HT-29 (cell line): ENCODE measurements at places on chromosomes 11 and 22. TPM values are rescaled to one million over a fixed set of nuclear protein-coding genes. Genes with fewer than 3 reads are reported as not detected.

Gene APOL3
- total RNA-seq, result 0.70 and 1.7 TPM in 2 replicates

DNA sequence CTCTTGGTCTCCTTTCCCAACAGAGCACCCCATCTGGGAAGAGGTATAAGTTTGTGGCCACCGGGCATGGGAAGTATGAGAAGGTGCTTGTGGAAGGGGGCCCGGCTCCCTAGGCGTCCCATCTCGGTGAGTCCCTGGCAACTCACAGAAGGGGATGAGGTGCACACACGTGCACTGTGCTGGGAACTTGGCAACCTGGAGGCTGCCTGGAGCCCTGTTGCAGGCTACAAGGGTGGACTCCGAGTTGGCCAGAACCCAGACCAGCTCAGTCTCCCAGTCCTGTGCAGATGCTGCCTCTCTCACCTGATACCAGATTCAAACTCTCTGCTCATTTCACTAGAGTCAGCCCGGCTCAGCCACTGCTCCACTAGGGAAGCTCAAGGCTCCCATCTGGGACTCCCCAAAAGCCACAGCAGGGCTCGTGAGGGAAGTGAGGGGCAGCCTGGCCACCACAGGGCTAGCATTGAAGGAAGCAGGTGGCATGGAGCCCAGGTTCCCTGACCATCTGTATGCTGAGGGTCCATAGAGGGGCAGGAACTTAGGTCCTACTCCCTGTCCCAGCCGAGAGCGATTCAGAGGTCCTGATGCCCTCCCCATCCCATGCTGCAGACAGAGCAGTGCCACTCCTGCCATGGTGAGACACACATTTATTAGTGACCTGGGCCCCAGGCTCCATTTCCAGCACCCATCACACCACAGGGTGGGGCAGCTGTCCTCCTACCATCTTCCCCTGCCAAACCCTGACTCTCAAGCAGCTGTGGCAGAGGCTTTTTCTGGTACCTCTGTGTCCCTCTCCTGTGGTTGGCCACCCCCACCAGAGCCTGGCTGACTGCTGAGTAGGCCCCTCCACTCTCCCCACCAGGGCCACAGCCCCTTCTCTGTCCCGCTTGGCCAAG, 4.0 kb downstream of the PRR33 start:
- DNase-seq, result no peak

GRCh38 chr22:41951898-41952474, at the start of gene SMIM45:
SMIM45 (plus strand) TSS chr22:41952150.
- no peak for DNase-seq

DNA sequence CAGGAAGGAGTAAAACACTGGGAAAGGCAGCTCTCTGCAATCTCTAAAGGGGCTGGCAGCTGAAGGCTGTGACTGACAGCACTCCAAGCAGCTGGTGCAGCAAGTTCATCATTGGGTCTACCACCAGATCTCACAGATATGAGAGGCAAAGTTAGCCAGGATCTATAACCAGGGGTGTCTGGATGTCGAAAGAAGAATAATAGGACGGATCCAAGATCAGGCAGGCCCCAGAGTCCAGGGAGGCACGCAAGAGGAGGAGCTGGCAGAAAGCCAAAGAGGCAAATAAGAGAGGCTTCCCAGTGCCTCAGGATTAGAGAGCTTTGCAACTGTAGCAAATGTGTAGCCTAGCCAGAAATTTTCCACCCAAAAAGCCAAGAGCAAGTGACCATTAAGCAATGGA, 77.1 kb downstream of the RBMXL2 start:
- DNase-seq, result no peak

DNA sequence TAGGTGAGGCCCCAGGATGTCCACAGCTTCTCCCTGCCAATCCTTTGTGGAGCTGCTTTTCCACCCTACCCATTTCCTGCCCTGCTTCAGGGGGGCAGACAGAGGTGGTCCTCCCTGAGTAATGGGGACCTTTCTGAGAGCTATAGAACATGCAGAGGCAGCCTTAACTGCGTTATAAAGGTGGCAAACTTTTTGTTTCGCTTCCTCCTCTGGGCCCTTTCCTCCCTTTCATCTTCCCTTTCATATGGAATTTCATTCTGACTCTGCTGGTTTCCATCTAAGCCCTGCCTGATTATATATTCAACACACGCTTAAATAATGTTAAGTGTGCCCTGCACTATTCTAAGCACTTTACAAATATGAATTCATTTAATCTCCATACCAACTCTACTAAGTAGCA, 169.3 kb upstream of the E2F8 start:
- DNase-seq, result no peak

Gene ARHGAP32
- 44.2 and 48.2 TPM in 2 replicates for total RNA-seq

Gene KLHL35
- 20.5 and 23.5 TPM in 2 replicates for total RNA-seq

GRCh38 chr22:38418589-38418988, 36.4 kb downstream of the KCNJ4 start:
- DNase-seq, result no peak

Gene P2RX3
- total RNA-seq, result not detected in 2 replicates

Gene BRSK2
- total RNA-seq, result 0.52 and 0.76 TPM in 2 replicates

DNA sequence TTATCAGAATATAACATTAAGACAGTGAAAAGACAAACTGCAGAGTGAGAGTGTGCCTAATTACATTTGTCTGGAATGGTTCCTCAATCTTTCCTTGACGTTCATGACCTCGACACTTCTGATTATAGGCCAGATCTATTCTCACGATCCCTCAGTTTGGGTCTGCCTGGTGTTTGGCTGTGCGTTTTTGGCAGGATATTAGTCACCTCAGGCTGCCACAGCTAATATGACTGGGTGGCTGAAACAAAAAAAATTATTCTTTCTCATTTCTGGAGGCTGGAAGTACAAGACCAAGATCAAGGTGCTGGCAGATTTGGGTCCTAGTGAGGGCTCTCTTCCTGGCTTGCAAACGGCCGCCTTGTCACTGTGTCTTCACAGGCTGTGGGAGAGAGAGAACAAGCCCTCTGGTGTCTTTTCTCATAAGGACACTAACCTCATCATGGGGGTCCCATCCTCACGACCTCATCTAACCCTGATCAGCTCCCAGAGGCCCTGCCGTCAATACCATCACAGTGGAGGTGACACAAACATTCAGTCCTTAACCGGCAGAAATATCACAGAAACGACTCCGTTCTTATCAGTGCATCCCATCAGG, 23.2 kb downstream of the IFITM10 start:
- DNase-seq, result no peak

Gene SLC5A4
- not detected in 2 replicates for total RNA-seq

Gene OR4A5
- total RNA-seq, result not detected in 2 replicates

Gene DTX4
- 20.8 and 22.6 TPM in 2 replicates for total RNA-seq

GRCh38 chr22:48781391-48781790, 1046.3 kb downstream of the BRD1 start:
- no peak for DNase-seq

Gene C22orf23
- not detected in 2 replicates for total RNA-seq

- no peak for DNase-seq
Measured at GRCh38 chr22:35805466-35805865, 87.8 kb downstream of the APOL5 start.

Gene FGF19
- 117 and 131 TPM in 2 replicates for total RNA-seq

Gene KDM4F
- not detected in 2 replicates for total RNA-seq

Gene AMOTL1
- not detected in 2 replicates for total RNA-seq

Gene CCDC134
- 12.2 and 14.6 TPM in 2 replicates for total RNA-seq

Gene REXO2
- 94.3 and 95.7 TPM in 2 replicates for total RNA-seq

Gene MMP12
- total RNA-seq, result not detected in 2 replicates

Gene SYT13
- 10.1 and 17.6 TPM in 2 replicates for total RNA-seq

Gene OR5P2
- not detected in 2 replicates for total RNA-seq

Gene PEX26
- total RNA-seq, result 23.4 and 32.5 TPM in 2 replicates

- no peak for DNase-seq
Measured at GRCh38 chr11:86386746-86387145, 12.1 kb downstream of the CCDC81 start.

GRCh38 chr22:43385770-43386641, 25.8 kb upstream of the MPPED1 start:
- DNase-seq, result peak; percentile 63

Gene APOBEC3B
- 3.2 and 5.5 TPM in 2 replicates for total RNA-seq

GRCh38 chr22:35958334-35958733, 70.3 kb downstream of the RBFOX2 start:
- no peak for DNase-seq

Gene STX5
- total RNA-seq, result 64.6 and 80.6 TPM in 2 replicates

Gene MACROD1
- total RNA-seq, result 184 and 226 TPM in 2 replicates

DNA sequence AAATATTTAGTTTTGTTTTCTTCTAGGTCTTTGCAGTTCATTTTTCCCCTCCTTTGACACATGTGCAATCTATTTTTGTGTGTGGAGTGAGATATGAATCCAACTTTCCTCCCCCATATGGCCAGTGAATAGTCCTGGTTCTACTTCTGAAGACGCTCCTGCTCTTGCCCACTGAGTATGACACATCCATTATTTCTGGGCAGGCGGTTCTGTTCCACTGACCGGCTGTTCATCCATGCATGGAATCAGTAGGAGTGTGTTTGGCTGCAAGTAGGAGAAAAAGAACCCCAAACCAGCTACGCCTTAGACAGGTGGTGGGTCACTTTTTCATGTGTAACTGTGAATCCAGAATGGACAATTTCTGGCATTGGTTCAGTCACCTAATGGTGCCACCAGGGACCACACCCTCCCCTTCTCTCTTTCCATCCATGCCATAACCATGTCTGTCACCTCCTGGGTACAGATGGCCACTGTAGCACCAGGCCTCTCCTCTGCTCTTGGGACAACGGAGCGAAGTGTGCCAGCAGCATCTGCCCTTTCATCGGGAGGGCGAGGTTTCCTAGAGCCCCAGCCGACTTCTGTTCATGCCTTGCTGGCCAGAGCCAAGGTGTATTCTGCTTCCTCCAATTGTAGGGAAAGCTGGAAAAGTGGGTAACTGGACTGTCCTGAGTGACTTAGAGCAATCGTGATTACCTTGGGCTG, 67.4 kb upstream of the SLC22A12 start:
- no peak for DNase-seq

Gene TMPRSS6
- total RNA-seq, result not detected in 2 replicates

- no peak for DNase-seq
Measured at GRCh38 chr11:32704775-32705174, 89.7 kb downstream of the CCDC73 start.

DNA sequence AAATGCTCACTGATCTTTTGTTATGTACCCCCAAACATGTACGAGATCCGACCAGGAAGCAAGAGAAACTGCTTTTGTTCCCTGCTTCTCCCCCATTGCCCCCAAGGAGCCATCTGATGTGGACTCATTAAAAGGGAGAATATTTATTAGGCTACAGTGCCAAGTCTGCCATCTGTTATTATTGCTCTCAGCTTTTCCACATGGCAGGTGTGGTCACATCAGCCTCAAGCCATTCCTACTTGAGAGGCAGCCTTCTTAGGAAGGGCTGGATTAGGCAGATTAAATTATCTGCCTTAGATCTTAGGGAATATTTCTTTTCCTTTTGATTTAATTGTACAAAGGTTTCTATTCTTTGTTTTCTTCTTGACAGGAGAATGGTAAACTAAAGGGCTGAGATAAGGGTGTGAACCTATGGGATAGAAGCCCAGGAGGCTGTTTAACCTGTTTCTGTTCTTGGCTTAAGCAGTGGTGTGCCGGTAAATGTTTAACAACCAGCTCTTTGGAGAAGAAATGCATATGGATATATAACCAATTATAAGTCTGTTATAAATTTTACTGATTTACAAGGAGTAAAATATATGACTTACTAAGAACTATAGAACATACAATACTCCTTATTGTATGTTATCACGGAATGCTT, 88.8 kb downstream of the PDHX start:
- DNase-seq, result peak; percentile 94

Gene THRSP
- total RNA-seq, result not detected in 2 replicates

Gene KCNK4
- not detected in 2 replicates for total RNA-seq

GRCh38 chr22:40376149-40376548, 5.8 kb downstream of the SGSM3 start:
- no peak for DNase-seq

GRCh38 chr11:11669233-11669846, 47.5 kb upstream of the GALNT18 start:
- no peak for DNase-seq

GRCh38 chr11:130709531-130709930, 206.7 kb downstream of the SNX19 start:
- DNase-seq, result no peak

Gene HBB
- total RNA-seq, result not detected in 2 replicates

GRCh38 chr11:27313157-27313821, 49.7 kb downstream of the CCDC34 start:
- no peak for DNase-seq

DNA sequence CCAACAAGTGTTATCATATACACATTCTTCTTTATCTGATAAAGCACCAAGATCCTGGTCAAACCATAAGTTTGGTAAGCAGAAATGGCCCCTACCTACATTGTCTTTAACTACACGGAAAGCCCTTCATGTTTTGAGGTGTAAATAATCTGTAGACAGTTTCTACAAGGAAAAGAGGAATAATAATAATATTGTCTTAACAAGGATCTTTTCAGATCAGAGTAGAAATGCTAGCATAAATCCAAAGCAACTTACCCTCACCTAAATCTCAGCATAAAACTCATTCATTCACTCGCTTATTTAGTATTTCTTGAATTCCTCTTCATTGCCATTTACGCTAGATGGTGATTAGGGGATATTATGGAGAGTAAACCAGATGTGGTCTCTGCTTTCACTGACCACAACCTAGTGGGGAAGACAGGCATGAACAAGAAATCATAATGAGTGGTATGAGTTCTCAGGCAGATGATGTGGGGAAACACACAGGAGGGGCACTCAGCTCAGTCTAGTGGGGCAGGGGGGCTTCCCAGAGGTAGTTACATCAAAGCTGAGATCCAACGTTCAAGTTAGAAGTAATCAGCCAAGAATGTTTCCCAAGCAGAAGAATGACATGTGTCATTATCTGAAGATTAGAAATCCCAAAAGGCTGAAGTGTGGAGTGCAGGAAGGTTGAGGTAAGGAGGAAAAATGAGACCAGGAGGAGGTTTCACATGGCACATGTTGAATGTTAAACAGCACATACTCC, 65.4 kb upstream of the ZC3H12C start:
- no peak for DNase-seq

Gene TUBA8
- total RNA-seq, result 0.13 and 0.44 TPM in 2 replicates

Gene SLC17A6
- total RNA-seq, result not detected in 2 replicates

- DNase-seq, result no peak
Measured at GRCh38 chr11:130101661-130102060, 32.0 kb downstream of the APLP2 start.

DNA sequence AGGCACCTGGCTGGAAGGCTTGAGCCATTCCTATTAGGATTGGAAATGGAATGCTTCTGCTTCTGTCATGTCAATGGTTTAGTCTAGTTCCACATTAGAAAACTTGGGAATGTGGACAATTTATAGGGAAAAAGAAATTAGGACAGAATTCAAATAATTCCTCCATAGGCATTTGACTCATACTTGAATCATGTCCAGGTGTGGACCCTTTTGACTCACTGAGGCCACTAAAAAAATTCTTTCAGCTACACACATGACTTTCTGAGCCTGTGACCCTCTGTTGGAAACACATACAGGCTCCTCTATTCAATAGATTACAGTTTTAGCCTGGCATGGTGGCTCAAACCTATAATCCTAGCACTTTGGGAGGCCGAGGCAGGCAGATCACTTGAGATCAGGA, 100.5 kb downstream of the RASSF10 start:
- DNase-seq, result no peak

DNA sequence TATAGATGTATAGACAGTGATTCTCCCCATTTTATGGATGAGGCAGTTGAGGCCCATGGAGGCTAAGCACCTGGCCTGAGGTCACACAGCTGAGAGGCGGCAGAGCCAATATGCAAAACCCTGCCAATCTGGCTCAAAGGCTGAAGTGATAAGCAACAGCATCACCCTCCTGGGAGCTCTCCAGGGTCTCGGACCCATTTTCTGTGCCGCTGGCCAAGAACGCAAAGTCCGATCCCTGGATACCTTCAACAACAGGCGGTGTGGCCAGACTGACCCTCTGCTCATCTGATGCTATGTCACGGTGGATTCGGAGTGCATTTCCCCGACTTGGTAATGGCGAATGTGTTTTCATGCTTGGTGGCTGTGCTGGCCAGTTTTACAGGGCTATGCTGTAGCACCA, 595.0 kb downstream of the TBC1D22A start:
- DNase-seq, result no peak

Gene OR10A4
- not detected in 2 replicates for total RNA-seq

GRCh38 chr11:123085497-123085896, 23.6 kb upstream of the HSPA8 start:
- no peak for DNase-seq
